ENCODE measurements at places on chromosomes 11 and 22. TPM values are rescaled to one million over a fixed set of nuclear protein-coding genes. Genes with fewer than 3 reads are reported as not detected.

The SUSD2 gene
- 0.72 TPM for total RNA-seq

The PCSK7 gene
- total RNA-seq = 44.5 TPM

The GP1BB gene
- 1.8 TPM for total RNA-seq

The BACE1-AS gene
- total RNA-seq = 3.5 TPM

The FAM180B gene
- total RNA-seq = not detected
